ENCODE measurements at places on chromosomes 1 and 21.

GRCh38 chr1:171258429-171258828, 10.1 kb downstream of the FMO1 start:
- no peak for DNase-seq

DNA sequence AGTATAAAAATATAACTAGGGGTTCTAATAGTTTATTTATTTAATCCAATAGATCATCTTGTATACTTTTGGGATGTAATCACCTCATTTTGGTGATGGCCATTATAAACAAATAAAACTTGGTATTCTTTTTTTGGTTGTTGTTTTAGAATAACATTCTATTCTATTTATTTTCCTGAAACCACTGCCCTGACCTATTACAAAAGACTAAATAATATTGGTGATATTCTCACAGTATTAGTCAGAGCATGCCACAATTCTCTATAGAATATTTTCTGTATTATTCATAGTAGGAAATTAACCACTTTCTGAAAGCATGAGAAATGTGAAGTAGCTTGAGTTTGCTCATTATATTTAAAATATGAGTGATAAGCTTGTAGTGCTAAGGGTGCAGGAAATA, 54.1 kb upstream of the LRRC7 start:
- DNase-seq, result no peak

- DNase-seq, result no peak
Observed at GRCh38 chr1:200923601-200924000, 28.9 kb downstream of the INAVA start.

- no peak for DNase-seq
Observed at GRCh38 chr21:42513985-42514882, 582 bp downstream of the SLC37A1 start.

DNA sequence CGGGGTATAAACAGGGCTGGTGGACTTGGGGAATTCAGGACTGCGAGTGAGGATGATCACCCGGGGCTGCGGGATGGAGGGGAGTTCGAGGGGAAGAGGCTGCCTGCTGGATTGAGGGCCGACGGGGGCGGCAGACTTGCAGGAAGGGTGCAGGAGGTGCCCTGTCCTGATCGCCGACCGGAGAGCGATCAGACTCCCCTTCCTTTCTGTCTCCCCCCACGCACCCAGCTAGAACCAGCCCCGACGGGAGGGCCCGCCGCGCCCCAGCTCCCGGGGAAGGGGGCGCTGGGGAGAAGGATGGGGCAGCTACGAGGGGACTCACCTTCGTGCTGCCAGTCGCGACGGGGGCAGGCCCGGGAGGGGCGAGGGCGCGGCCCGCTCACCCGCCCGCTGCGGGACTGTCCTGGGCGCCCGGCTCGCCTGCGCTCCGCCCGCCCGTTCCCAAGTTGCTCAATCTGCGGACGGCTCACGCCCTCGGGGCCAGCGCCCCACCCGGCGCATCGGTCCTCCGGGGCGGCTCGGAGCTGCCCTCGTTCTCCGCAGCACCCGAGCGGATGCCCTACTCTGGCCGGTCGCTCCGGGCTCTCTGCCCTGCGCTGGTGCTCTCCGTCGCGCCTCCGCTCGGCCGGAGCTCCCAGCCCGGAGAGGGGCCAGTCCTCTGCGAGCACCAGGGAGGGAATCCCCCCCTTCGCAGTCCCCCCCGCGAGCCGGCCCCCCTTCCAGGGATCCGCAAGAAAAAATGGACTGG, at the start of gene RSPO1:
RSPO1 (minus strand) TSS at position 649 of the 748 bp plus-strand sequence. CDS start 5,231 bp downstream, outside the sequence.
- DNase-seq, result no peak

GRCh38 chr1:215597961-215598360, 30.9 kb downstream of the KCTD3 start:
- no peak for DNase-seq
